ENCODE measurements at places on chromosomes 1 and 21.

DNA sequence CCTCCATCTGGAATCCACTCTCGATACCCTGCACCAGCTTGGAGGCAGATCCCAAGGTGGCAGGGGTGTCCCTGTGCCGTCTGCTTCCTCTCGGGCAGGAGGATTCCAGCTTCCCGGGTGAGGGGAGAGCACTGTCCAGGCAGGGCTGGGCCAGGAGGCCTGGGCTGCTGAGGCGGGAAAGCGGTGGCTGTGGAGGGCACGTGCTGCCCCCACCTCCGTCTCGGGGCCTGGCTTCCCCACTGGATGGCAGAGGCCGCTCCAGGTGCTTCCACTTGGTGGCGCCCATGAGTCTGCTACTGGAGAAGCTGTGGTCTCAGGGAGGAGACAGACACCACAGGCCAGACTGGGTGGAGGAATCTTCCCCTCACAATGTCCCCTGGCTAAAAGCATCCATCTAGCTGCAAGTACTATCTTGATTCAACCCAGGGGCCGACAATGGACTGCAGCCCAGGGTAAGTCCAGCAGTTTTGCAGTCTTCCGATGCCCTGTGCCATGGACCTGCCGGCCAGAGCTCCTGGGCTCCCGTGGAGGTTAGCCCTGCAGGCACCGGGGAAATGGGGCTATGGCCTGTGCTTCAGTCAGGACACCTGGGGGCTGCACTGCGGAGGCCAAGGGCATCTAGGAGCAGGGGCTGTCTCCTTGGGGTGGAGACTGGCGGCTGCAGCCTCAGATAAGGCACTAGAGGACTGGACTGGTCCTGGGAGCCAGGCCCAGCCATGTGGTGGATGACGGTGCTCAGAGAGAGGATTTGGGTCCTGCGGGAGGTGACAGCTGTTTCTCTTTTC is 41.3 kb upstream of the EIF4G3 start:
- no peak for DNase-seq

- no peak for DNase-seq
Measured at GRCh38 chr1:242405947-242406346, 118.5 kb downstream of the PLD5 start.

GRCh38 chr21:29342363-29342957 is 43.7 kb downstream of the BACH1 start:
- no peak for DNase-seq

- DNase-seq, result no peak
Measured at GRCh38 chr1:50424884-50425375, 1.7 kb upstream of the DMRTA2 start.

DNA sequence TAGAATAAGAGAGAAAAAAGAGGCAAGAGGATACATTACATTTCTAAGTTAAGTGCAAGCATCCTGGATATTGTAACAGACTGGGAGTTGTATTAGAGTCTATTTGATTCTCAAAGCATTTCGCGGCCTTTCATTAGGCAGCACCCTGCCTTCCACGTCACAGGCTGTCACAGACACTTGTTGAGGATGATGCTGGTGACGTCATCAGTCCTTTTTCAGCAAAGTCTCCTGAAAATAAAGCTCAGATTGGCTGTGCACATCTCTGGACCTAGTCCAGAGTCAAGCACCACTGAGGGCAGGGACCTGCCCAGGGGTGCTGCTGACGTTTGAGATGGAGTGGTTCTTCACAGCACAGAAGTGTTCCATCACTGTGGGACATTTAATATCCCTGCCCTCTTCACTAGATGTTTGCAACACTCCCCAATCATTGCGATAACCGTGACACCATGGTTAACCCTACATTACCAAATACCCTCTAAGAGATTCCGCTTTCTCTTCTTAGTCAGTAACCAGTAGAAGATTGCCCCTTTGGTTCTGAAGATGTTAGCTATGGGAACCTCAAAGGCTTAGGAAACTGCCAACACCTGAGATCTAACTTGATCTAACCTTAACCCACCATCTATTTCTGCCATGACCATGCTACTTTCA is 72.7 kb upstream of the F3 start:
- no peak for DNase-seq

DNA sequence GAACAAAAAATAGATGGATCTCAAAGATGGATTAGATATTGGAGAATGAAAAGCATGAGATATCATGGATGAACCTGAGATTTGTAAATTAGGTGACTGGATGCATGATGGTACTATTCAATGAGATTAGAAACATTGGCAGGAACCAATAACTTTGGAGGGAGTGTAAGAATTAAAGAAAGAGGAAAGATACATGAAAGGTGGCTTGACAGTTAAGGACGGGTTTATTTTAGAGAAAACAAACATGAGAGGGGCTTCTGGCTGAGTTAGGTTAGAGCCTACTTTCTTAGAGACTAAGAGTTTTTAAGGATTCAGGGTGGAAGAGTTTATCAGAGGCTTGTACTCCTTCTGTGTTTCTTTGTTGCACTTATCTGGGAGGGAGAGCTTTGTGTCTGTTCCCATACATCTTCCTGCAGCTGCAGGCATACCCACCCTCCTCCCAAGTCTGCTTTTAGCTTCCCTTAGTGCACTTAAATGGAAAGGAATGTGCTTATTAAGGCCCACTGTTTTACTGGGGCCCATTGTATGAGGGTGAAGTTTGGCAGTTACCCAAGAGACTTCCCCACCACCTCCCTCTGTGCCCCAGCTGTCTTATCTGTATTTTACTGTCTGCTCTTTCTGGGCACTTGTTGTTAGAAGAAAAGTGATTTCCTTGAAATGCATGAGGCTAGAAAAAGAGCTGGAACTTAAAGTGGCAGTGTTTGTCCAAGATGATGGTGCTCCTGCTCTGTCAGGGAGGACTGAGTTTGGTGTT is 26.1 kb upstream of the CR2 start:
- no peak for DNase-seq

DNA sequence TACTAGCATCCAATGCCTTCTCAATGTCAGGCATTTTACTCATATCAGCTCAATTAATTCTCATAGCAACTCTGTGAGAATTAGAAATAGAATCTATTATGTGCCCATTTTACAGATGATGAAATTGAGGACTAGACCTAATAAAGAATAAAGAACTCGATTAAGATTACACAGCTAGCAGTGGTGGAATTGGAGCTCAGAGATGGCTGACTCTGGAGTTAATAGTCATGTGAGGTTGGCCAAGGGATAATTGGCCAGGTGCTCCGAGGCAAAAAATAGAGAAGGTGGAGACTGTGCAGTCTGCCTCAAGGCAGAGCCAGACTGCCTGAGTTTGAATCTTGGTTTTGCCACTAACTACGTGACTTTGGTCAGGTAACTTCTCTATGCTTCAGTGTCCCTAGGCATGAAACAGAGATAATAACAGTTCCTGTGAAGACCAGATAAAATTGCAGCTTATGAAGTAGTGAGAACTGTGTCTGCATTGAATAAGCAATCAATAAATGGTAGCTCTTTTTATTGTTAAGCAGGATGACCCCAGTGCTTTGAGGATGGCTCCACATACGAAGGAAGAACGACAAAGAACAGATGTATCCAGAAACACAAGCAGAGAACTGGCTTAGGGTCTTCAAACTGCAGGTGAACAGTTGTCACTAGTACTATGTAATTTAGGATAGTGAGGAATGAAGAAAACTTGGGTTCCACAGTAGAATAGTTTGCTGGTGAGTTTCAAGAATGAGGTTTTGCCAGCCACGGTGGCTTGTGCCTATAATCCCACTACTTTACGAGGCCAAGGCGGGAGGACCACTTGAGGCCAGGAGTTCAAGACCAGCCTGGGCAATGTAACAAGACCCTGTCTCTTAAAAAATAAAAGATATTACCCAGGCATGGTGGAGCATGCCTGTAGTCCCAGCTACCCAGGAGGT is 6.9 kb upstream of the CCSAP start:
- no peak for DNase-seq

DNA sequence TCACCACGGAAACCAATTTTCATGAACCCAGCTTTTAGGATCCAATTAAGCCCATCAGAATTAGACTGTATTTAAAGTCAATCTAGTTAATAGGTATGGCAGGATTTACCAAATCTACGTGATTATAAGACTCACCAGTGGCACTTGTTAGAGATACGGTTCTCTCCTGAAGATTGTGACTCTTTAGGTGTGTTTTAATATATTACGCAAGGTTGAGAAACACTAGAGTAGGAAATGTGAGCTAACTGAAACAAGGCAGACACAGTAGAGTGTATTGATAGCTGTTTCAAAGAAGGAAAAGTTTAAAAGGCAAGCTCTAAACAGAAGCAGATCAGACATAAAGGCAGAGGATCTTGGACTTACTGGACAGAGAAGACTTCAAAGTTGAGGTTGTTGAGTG is 11.2 kb upstream of the RPE65 start:
- DNase-seq, result no peak
